ENCODE measurements at places on chromosomes 4 and X. TPM values are rescaled to one million over a fixed set of nuclear protein-coding genes. Genes with fewer than 3 reads are reported as not detected.

The PAGE2B gene
- not detected for total RNA-seq

DNA sequence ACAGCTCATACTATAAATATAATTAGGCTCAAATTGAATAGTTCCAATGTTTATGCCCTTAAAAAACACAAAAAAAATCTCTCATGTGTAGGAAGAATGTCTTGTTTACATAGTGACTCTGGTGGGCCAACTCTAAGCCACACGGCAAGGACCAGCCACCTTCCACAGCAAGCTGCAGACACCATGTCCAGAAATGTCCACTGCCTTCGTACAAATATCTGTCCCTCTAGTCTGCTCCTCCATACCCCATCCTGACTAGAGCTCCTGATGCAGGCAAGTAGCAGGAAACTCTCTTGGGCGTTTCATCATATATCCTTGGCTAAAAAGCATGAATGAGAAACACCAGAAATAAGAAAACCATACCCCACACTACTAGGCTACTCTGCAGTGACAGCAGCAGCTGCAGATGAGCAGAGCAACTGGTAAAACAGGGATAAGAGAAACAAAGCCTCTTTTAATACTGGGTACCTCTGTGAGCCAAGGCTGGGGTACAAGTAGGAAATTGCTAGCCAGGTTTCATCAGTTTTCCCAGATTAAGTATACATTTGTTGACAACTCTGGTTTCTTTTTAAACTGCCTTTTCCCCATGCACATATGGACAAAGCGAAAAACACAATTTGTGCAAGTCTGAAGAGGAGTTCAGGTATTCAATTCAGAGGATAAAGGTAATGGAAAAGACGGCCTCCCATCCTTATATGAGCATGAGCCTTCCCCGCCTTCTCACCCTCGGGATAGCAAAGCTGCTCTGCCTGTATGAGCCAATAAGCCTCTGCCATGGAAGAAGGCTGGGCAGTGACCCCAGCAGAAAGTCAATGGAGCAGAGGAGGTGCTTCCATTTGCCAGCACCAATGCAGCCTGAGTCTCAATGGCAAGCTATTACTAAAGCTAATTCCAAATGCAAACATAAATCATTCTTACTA, 245.4 kb downstream of the DCLK2 start:
- peak; percentile 48 for DNase-seq

DNA sequence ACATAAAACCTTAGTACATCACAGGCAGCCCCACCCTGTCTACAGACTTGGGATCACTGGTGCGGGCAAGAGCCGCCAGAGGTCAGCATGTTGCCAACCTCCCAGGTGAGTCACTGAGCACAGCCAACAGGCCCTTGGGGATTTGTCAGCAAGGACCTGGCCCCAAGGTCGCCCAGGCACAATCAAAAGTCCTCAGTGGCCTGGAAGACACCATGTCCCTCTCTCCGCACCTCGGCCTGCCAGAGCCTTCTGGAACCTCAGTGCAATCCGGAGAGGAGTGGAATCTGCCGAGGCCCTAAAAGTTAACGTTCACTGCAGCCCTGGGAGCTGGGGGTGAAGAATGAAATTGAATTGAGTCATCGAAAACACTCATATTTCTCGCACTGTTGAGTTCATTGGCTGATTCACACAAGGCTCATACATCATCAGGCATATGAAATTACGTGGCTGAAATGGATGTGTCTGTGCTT, 74.3 kb downstream of the WFS1 start:
- peak; percentile 98 for DNase-seq

The FDCSP gene
- not detected for total RNA-seq

DNA sequence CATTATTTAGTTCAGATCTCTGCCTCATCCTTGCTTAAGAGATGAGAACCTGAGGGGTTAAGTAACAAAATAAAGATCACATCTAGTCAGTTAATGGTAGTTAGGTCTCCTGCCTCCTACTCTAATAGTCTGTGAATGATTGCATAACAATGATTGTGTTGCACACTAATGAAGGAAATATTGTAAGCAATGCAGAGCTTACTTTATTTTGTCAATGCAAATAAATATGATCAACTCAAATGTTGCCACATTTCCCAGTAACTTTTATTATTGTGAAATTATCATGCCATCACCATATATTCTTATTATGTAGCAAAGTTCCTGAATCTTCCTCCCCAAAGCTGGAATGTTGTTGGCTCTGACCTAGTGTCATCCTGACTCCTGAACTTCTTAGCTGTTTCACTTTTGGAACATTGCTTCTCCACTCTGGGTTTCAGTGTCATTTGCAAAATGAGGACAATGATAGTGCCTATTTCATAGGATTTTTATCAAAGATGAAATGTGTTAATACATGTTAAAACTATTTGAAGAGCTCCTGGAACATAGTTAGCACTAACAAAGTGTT, 17.0 kb upstream of the GABRA4 start:
- DNase-seq: no peak

GRCh38 chr4:8473920-8474590, 33.5 kb downstream of the TRMT44 start:
- peak; percentile 47 for DNase-seq

DNA sequence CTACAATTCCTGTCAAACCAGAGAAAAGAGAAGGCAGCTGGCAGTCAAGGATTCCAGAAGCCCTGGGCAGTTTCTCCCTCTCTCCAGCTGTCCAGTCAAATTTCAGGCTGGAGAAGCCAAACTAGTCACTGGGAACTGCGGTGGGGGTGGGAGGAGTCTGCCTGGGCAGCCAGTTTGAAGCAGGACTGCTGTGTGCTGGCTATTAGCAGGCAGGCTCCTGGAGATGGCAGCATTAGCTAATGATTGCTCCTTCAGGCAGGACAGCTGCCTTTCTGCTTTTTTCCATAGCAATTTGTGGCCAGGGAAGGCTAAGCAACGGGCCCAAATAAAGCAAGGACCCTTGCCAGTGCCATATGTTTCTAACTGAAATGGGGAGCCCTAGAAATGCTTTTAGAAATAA, 44.7 kb upstream of the FGF13 start:
- peak; percentile 49 for DNase-seq

DNA sequence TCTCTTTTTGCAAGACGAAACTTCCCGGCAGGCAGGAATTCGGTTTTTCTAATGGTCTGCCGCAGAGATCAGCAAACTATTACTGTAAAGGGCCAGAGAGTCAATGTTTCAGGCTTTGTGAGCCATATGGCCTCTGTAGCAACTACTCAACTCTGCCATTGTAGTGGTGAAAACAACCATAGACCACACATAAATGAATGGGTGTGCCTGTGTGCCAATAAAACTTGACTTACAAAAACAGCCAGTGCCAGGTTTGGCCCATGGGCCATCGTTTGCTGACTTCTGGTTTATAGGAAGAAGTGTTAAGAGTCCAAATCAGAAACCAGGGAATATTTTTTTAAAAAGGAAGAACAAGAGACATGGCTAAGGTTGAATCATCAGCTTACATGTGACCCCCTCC, 163.0 kb downstream of the SH3KBP1 start:
- no peak for DNase-seq

- peak; percentile 73 for DNase-seq
Measured at GRCh38 chrX:120549483-120550452, 11.0 kb downstream of the CUL4B start.

- DNase-seq: no peak
Measured at GRCh38 chrX:131763674-131764073, 219.8 kb downstream of the OR13H1 start.
